ENCODE measurements at places on chromosomes 7 and 10.

DNA sequence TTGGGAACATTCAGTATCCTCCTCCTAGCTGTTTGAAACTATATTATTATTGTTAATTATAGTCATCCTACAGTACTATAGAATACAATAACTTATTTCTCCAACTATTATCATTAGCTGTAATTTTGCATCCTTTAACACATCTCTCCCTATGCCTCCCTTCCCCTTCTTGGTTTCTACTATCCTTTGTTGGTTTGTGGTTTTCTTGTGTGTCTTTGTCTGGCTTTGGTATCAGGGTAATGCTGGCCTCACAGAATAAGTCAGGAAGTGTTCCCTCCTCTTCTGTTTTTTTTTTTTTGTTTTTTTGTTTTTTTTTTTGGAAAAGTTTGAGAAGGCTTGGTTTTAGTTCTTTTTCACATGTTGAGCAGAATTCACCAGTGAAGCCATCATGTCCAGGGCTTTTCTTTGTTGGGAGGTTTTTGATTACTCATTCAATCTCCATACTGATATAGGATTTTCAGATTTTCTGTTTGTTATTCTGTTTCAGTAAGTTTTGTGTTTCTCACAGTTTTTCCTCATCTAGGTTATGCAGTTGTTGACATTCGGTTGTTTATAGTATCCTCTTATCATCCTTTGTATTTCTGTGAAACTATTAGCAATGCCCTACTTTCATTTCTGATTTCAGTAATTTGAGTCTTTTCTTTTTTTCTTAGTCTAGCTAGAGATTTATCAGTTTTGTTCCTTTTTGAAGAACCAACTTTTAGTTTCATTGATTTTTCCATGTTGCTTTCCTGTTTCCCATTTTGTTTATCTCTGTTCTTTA, 21.6 kb downstream of the C1GALT1 start:
- no peak for DNase-seq

DNA sequence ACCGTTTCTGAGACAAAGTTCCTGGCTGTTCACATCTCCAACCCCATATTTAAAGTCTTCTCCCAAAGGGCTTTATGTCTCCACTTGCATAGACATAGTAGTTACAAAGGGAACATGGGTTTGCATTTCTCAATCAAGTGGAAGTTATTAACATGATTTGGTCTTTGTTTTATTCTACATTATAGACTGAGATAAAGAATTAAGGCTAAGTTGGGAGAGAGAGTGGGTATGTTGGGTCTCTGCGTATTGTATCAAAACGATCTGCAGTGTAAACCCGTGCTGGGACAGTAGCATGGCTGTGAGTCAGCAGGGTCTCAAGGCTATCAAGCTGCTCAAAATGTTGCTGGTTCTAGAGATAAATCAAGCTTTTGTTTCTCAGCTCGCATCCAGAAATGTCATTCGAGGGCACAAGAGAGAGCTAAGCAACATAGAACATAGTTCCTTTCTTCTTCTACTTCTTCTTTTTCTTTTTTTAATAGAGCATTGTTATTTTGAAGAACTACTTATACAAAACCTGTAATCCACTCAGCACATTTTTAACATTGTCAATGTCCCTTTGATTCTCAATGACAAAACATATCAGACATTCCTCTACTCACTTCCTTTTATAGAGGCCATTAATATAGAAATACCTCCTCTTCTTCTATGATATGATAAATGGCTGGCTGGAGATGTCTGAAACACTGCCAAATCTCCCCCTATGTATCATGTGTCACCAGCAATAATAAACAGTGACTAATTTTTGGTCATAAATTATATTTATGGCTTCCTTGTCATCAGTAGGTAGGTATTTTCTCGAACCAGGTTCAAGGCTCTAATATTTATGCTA, 34.5 kb upstream of the RHOBTB1 start:
- DNase-seq, result no peak

DNA sequence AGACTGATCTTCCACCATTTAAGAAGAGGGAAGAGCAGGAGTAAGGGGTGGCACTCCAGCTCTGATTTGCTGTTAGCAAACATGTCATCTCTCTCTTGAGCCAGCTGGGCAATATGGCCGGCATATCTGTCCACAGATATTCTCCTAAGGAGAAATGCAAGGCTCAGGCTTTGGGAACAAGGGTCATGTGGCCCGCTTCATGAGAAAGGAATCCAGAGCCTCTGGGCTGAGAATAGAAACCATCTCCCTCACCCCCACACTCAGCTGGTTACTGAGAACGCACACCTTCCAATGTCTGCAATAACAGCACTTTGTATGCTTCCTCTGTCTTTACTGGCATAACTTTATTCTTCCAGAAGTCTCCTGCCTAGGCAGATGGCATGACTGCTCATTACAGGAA, 171.2 kb downstream of the ELMO1 start:
- DNase-seq, result no peak

DNA sequence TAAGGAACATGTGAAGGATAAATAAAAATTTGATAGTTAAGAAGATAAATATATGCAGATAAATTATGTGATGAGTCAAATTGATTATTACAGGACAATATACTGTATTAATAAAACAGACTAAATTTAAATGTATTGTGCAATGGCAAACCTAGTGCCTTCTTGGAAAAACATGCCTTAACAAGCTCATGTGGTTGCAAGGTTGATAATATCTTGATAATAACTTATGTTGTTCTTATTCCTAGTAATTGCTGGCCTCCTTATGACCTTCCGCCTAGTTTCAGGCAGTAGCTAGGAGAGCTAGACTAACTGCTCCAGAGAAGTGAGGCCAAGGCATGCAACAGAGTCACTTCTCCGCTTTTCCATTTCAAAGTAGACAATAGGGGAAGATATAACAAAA, 7.6 kb upstream of the RAB11FIP2 start:
- DNase-seq, result no peak

GRCh38 chr7:107902381-107902780, 11.4 kb downstream of the DLD start:
- DNase-seq, result no peak

- DNase-seq, result peak; percentile 22
Measured at GRCh38 chr10:24908793-24909423, 43.5 kb downstream of the PRTFDC1 start.

DNA sequence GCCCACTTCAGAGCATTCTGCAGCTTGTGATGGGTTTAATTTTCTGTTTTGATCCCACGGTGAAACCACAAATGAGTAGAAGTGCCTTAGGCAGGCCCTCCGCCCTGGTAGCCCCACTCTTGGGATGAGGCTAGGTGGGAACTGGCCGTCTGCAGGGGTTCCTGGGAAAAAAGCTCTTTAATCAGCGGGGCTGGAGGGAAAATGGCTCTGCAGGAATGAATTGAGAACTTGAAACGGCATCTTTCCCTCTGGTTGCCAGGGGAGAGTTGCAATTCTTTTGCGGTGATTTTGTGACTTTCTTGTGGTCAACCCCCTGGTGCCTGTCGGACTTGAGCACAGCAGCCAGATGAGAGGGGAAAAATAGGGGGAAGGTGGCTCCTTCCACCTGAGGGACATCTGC, 32.7 kb downstream of the COL26A1 start:
- no peak for DNase-seq

GRCh38 chr10:122286867-122287266, 15.8 kb downstream of the BTBD16 start:
- no peak for DNase-seq

DNA sequence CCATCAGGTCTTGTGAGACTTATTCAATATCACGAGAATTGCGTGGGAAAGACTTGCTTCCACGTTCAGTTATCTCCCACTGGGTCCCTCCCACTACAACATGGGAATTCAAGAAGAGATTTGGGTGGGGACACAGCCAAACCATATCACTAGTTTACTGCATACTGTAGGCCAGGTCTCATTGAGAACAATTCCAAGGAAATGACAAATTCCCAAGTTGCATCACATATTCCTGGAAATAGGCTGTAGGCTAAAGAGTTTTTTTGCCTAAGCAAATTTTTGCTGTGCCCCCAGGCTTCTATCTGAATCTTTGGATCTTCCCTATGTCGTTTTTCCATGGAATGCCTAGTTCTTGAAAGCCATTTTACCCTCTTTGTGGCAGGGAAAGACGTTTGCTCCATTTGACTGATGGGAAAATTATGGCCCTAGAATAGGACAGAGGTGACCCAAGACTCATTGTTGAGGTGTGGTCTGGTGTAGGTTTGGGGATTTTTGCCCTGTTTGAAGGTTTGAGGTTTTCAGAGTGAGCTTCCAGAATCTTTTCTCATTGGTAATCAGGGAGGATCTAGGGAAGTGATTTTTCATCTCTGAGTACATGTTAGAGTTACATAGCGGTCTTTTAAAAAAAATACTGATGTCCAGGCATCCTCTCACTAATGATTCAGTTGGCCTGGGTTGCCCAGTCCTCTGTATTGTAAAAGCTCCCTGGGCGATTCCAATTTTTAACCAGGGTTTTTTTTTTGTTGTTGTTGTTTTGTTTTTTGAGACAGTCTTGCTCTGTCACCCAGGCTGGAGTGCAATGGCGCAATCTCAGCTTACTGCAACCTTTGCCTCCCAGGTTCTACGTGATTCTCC, 44.4 kb downstream of the TACR2 start:
- DNase-seq, result no peak

- no peak for DNase-seq
Measured at GRCh38 chr7:15836041-15836440, 149.6 kb upstream of the MEOX2 start.

DNA sequence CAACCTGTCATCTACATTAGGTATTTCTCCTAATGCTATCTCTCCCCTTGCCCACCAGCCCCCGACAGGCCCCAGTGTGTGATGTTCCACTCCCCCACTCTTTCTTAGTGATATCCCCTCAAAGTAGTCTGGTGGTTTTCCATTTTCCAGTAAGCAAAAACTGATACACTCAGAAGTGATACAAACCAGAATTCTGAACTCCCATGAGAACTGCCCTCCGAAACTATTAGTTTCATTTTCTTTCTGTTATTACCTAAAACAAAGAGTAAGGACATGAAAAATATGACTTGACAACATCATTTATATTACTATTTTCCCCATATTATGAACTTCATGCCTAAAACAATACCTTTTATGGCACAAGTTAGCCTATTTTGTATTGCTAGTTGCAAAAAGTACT, 175.0 kb downstream of the OTUD1 start:
- no peak for DNase-seq

- no peak for DNase-seq
Measured at GRCh38 chr7:82714883-82715282, 271.3 kb upstream of the CACNA2D1 start.
